ENCODE measurements at places on chromosomes 5 and 9.
A peak's percentile ranks its signal among the peaks of the same experiment; 100 is the strongest.

DNA sequence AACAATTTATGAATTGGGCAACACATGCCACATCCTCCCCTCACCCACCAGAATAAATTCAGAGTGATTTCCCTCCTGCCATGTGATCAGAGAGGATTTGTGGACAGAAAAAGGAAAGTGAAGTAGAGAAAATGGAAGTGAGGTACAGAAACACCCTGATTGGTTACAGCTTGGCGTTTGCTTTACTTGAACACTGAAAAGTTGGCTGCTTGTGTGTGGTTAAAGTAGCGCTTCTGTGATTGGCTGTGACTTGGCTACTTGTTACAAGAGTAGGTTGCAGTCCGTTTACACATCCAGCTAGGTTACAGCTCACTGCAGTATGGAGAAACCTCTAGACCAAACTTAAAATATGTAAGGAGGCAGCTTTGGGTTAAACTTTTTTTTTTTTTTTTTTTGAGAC is 205.2 kb upstream of the ZNF608 start:
- DNase-seq, result no peak

GRCh38 chr9:95070549-95071021 is 246.9 kb downstream of the FANCC start:
- DNase-seq, result no peak

DNA sequence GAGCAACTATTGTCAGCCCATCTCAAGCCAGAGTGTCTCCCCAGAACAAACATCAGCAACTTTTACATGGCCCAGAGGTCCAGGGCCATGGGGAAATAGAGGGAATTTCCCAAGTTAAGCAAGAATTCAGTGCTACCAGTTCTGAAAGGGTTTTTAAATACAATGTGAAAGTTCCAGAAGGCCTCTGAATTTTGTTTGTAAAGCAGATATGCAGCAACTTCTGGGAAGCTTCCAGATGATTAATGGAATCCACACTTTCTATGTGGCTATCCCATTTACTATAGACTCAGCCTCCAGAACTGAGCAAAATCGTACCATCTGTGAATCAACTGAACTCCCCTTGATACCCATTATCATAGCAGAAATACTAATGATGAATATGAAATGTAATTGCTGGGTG is 93.8 kb downstream of the FEM1C start:
- no peak for DNase-seq

DNA sequence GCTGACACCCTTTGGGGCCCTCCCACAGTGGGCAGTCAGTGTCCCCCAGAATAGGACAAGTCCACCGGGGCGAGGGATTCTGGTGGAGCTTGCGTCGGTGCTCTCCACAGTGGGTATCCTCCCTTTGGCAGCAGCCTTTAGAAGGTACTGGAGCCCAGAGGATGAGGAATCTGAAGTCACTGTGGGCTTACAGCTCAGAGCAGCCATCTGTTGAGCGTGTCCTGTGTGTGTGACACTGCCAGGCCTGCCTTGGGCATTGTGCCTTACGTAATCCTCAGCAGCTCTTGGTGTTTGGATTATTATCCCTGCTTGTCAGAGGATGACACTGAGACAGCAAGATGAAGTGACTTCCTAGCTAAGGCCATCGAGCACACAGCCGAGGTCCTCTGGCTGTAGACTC is 12.6 kb downstream of the URM1 start:
- no peak for DNase-seq

DNA sequence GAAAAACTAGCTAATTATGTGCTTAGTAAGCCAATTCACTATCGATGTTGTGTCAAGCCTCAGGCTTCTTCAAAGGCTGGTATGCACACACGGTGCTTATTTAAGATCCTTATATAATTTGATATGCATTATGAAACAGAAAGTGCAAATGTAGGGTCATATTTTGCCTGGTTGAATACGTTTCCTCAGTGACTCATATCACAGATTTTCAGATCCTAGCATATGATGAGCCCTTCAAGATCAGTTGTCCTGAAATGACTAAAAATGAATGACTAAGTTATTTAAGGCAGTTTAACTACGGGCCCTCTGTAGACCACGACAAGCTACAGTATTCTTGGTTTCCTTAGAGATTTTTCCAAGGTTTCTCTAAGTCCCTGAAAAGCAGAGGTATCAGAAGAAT is 778.3 kb downstream of the PRELID2 start:
- peak; percentile 8 for DNase-seq

DNA sequence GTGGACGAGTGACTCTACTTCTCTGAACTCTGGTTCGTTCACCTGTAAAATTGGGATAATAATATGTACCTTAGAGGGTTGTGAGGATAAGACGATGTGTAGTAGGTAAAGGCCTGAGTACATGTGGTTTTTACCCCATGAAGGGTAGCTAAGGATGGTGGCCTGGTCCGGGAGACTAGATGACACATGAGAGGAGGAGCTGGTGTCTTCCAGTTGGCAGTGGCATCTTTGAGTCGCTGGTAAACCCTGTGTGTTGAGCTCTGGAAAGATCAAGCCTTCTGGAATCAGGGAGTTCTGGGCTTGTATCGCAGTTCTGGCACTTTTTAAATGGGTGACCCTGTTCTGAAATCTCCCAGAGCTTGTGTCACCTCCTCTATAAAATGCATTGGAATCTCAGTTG is 166.4 kb upstream of the ZNF618 start:
- no peak for DNase-seq

GRCh38 chr5:84603568-84604185 is 219.0 kb upstream of the EDIL3 start:
- DNase-seq, result peak; percentile 53

DNA sequence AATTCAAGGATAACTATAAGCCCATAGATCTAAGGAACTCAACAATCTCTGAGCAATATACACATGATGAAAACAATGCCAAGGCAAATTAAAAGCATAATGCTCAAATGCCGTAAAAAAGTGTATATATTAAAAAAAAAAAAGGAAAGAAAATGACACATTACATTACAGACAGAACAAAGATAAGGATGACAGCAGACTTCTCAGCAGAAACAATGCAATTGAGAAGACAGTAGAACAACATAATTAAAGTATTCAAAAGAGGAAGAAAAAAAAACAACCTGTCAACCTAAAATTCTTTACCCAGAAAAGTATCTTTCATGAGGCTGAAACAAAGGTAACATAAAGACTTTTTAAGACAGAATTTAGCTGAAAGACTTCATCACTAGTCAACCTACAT is 591.7 kb downstream of the ZNF608 start:
- no peak for DNase-seq

GRCh38 chr5:2686321-2687124 is 65.0 kb downstream of the IRX2 start:
- no peak for DNase-seq

GRCh38 chr9:113648586-113648985 is 185.1 kb downstream of the RGS3 start:
- DNase-seq, result no peak

DNA sequence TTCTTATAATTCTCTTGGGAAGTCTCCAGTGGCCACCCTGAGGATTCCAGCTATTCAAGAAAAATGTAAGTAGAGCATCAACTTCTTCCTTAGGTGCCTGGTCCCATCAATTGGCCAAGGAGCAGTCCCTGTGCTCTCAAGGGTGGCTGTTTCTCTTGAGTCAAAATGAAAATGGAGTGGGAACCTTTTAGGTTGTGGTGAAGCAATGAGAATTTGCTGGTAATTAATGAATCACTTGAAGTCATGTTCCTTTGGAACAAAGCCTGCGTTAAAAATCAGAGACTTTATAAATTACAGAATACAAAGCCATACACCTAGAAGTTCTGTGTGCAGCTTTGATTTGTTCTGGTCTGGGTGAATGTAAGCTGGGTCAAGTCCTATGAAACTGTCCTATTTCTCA is 48.9 kb downstream of the IL31RA start:
- DNase-seq, result no peak

DNA sequence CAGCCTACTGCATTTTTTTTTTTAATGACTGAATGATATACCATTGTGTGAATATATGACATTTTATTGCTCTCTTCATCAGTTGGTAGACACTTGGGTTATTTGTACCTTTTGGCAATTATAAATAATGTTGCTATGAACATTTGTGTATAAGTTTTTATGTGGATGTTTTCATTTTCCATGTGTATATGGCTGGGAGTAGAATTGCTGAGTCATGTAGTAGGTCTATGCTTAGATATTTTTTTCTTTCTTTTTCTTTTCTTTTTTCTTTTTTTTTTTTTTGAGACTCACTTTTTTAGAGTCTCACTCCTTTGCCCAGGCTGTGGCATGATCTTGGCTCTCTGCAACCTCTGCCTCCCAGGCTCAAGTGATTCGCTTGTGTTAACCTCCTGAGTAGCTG is 32.9 kb upstream of the FAM120AOS start:
- DNase-seq, result no peak

GRCh38 chr5:177393206-177393765 is 7.2 kb downstream of the PFN3 start:
- no peak for DNase-seq

DNA sequence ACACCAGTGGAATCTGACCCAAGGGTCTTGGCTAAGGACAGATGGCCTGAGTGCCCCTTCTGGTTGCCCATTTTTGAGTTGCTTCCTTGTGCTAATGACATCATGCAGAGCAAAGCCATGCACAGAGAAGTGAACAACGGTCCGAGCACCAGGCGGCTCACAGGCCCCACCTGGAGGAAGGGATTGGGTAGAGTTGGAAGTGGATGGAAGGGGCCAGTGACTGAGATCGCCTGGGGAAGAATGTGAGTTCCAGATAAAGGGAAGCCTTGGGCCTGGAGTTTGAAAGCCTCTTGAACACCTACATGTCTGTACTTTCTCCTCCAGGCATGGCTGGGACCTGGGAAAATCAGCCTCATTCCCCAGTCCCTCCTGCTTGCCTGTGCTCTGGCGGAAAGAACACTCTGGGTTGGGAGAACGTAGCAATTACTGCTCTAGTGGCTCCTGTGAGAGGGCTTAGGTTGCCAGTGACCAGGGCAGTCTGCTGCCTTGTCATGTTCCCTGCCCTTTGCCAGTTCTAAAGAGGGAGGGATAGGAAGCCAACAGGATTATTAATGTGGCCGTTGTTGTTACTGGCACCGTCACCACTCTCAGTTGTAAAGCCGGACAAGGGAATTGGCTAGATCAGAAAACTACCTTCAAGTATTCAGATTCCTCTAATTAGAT is 62.5 kb upstream of the PTPN3 start:
- DNase-seq, result no peak

- no peak for DNase-seq
Measured at GRCh38 chr9:2299156-2299842, 284.2 kb downstream of the SMARCA2 start.

- DNase-seq, result no peak
Measured at GRCh38 chr5:122366501-122366900, 54.5 kb downstream of the SNCAIP start.

DNA sequence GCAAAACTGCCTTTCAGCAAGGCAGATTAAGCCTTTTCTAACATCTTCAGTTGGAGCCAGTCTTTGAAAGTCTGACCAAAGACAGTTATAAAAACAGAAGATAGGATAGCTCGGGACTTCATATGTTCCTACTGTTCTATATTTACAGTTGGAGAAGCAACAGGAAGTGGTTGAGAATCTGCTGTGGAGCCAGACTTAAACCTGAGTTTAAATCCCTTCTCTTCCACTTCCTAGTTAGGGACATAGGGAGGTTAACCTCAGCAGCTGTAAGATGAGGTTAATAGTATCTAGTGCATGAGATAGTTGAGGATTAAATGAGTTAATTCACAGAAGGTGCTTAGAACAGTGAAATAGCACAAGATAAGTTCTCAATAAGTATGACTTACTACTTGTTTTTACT is 84.5 kb upstream of the FREM1 start:
- DNase-seq, result no peak

- DNase-seq, result peak; percentile 30
Measured at GRCh38 chr5:62475072-62475471, 62.5 kb downstream of the IPO11 start.

GRCh38 chr9:87831159-87831558 is 51.5 kb upstream of the SPATA31E1 start:
- no peak for DNase-seq

GRCh38 chr5:37714756-37715155 is 125.1 kb downstream of the GDNF start:
- no peak for DNase-seq

- no peak for DNase-seq
Measured at GRCh38 chr9:137982200-137982599, 104.6 kb downstream of the CACNA1B start.

DNA sequence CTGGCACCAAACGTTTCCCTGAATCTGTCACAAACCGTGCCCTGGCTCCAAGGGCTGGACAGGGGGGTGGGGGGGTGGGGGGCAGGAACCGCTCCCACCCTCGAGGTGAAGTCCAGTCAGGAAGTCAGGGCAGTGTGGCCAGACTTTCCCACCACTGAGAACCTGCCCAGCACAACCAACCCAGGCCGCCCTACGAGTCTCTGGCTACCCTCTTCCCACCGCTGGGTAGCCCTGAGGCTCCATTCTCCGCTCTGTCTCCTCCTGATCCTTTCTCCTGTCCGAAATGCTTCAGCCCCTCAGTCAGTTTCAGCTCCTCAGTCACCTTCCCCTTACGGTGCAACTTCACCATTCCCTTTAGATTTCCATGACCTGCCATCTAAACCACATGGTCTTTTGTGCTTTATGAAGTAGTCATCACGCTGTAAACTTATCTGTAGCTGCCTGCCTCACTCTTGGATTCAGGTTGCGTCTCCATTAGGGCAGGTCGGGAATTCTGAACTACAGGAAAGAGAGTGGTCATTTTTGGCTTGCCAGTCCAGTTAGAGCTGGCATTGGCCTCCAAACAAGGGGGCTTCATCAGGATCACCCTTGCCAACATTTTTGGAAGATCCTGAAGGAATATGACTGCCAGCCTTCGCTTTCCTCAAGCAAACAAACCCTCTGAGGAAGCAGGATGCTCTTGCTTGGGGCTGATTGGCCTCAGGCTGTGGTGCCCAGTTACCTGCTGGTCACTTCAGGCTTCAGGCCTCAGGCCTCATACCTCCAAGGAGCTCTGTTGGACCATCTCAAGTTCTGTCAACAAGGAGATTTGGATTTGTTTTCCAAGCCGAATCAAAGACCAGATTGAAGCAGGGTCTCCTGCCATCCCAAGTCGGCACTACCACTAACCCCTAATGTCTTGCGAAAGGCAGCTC is 794 bp upstream of the DCAF12 start:
- no peak for DNase-seq

- no peak for DNase-seq
Measured at GRCh38 chr5:169702693-169703481, 65.8 kb downstream of the DOCK2 start.

- no peak for DNase-seq
Measured at GRCh38 chr5:72214168-72214567, 105.9 kb downstream of the MRPS27 start.
